ENCODE measurements at places on chromosomes 3 and 15.
A peak's percentile ranks its signal among the peaks of the same experiment; 100 is the strongest.

DNA sequence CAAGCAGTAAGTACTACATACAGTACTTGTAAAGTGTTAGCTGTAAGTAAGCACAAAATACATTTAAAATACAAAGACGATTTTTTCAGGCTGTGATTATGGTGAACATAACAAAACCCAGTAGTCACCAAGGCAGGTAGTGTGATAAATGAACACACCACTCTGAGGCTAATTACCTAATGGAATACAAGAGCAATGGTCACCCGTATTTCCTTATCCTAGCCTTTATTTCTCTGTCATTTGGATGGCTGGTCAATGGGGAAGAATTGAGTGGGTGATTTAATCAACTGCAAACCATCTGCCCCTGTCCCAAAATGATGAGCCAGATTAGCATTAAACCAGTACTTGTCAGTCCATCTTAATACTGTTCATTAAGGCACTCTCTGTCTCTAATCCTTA is 89.2 kb upstream of the CGNL1 start:
- no peak for DNase-seq

GRCh38 chr3:74621581-74621980 is 7.1 kb upstream of the CNTN3 start:
- no peak for DNase-seq

- DNase-seq, result no peak
Measured at GRCh38 chr3:123155471-123156011, 46.2 kb upstream of the SEC22A start.

DNA sequence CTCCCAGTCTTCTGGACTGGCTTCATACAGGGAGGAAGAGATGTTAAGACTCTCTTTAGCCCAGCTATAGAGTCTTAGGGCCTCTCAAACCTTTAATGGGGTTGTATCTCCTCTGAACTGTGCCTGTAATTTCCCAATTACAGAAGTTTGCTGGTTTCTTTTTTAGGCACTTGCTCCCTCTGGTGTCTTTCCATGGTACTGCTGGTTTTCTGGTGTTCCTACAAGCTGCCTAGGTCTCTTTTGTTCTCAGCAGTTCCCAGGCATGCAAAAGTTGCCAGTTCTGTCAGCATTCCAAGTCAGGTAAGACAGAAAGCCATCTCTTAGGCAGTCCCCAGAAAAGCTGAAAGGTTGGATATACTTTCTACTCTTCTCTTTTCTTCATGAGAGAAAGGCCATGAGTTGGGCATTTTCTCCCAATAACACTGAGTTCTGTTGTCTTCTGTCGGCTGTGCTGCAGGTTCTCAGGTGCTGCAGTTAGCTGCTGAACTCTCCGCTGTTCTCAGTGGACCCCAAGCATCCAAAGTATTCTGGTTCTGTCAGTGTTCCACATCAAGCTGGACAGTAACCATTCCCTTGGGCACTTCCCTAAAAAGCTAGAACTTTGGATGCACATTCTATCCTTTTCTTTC is 54.4 kb upstream of the EHHADH start:
- DNase-seq, result peak; percentile 21

DNA sequence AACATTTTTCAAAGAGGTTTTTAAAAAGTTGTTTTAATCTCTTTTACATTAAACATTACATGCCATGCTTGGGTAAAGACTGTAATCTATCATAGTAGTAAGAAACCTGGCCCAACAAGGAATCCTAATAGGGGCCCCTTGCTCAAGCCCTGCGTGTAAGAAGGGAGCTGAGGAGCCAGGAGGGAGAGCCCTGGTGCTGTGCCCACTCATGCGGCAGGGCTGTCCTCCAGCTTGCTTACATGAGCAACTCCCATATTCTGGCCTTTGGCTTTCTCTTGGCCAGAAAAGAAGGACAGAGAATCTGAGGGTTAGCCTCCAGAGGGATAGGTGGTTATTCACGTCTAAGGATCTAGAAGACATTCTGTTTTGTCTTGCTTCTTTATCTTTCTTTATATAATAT is 49.8 kb downstream of the KBTBD12 start:
- no peak for DNase-seq

DNA sequence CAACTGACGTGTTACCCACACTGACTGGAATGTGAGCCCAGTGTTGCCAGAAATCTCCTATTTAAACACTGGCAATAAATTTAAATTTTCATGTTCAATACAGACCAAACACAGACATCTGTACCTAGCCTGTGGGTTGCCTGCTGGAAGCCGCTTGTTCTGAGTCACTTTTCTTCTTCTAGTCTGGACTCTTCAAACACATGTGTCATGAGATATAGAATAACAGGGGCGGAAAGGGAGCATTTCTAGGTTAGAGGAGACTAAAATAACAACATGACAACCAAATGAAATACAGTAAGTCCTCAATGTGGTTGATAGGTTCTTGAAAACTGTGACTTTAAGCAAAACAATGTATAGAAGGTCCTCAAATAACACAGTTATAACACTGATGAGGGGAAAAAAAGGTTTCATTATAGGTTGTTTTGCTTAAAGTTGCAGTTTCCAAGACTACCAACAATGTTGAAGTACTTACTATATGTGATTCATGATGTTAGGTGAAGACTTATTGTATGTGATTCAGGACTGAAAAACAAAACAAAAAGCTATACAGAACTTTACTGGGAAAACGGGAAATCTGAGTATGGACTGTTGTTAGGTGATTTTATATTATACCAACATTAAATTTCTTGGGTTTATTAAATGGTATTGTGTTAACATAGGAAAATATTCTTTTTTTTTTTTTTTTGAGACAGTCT is 63.1 kb downstream of the PRKAR2A start:
- DNase-seq, result no peak

DNA sequence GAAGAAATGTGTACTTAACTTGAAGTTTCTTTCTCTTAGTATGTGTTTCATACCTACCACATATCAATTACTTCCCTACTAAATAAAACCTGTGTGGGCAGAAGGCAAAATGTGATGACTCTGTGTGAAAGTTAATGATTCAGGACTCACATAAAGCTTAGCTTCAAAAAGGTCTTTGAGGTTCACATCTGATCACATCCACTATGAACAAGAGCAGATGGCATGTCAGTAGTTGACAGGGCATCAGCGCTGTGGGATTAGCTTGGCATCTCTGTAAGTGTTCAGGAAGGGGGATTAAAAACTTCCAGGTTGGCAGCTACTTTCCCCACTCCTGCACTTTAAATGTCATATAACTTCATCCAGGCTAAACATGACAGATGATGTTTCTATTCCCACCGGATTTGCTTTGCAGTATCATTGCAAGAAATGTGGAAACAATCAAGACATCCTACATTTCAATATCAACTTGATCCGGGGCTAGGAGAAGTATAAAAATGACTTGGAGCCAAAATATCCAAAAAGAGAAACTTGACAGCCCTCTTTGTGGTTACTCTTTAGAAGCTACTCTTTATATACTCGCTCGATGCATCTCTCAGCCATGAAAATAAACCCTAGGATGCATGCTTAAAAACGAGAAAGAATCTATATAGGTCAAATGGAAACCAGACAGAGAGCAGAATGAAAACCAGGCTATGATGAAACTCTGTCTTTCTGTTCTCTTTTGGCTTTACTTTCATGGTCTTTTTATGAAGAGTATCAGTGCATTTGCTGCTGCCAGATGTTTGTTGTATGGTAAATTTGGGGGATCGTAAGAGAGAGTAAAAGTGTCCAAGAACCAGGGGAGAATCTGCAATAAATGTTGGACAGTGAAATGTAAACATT is 273.1 kb upstream of the ALCAM start:
- no peak for DNase-seq

GRCh38 chr3:53113293-53114010 is 16.8 kb downstream of the RFT1 start:
- DNase-seq, result no peak

- no peak for DNase-seq
Measured at GRCh38 chr15:45866616-45867015, 231.8 kb downstream of the SQOR start.

GRCh38 chr15:41921639-41922038 is 27.8 kb upstream of the SPTBN5 start:
- no peak for DNase-seq

GRCh38 chr3:28022916-28023315 is 218.5 kb upstream of the CMC1 start:
- DNase-seq, result no peak

DNA sequence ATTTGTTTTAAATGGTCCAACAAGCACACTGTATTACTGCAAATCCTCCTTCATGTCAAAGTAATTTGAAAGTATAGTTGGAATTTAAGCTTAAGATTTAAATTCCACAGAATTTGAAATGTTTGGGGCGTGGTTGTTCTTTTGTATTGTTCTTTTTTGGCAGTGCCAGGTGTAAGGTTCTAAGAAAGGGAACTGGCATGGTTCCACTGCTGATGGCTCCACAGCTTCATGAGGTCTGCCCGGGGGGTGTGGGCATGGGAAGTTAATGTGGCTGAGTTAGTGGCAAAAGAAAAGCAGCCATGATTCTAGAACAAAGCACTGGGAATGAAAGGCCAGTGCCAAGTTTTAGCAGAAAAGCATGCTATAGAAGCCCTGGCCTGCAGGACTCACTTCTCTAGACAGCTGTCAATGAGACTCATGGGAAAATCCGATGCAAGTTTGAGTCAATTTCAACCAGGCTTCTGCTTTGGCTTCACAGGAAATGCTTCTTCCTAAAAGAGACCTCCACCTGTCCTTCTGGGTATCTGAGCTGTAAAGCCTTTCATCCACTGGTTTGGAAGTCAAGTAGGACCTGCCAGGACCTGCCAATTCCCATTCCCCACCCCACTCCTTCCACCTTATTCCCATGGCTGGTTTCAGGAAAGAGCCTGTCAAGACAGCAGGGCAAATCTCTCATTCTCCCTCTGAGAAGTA is 18.9 kb downstream of the CDCP1 start:
- no peak for DNase-seq

DNA sequence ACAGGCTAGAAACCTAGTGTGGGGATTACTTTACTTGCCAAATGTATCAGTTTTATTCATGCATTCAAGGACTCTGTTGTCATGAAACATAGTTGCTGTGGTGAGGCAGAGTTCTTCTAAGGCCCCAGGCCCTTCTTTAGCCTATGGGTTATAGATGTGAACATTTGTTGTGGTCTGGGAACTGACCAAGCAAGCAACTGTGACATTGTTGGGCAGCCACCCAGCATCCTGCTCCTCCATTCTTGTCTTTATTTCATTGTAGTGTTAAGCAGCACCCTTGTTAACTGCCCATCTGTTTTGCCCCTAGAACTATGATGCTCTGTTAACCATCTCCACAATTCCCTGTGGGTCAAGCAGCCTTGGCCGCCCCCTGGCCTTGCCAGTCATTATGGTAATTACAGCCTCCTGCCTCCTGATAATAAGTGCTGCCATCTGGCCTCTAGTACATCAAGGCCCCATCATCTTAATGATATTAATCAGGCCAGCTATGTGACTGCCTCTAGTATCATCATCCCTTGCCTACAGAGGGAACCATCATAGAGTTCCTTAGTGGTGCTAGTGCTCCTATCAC is 12.2 kb upstream of the IFT57 start:
- peak; percentile 85 for DNase-seq

- no peak for DNase-seq
Measured at GRCh38 chr15:101568821-101569555, 79.5 kb upstream of the PCSK6 start.

Data from DMS 273 treated with DMSO at 0.1 percent for 48 hours (cell line).